Subcutaneous preadipocyte (primary cell): ENCODE measurements at places on chromosomes 2 and 18. TPM values are rescaled to one million over a fixed set of nuclear protein-coding genes. Genes with fewer than 3 reads are reported as not detected.

GKN2 gene
- not detected in 2 replicates for total RNA-seq

NOL4 gene
- total RNA-seq, result not detected in 2 replicates

LONRF2 gene
- total RNA-seq, result under 0.01 TPM in 2 replicates

IL1RL1 gene
- total RNA-seq, result under 0.01 and 0.39 TPM in 2 replicates

RFX8 gene
- 38.2 and 46.7 TPM in 2 replicates for total RNA-seq

ANO7 gene
- 0.73 and 0.78 TPM in 2 replicates for total RNA-seq

GKN1 gene
- not detected in 2 replicates for total RNA-seq

CRYGD gene
- not detected in 2 replicates for total RNA-seq

POU3F3 gene
- total RNA-seq, result 0.37 and 18.2 TPM in 2 replicates

FNDC4 gene
- total RNA-seq, result 8.4 and 11.0 TPM in 2 replicates

ADAM23 gene
- total RNA-seq, result 3.1 and 3.7 TPM in 2 replicates

SLC40A1 gene
- 0.39 and 0.73 TPM in 2 replicates for total RNA-seq

TRIP12 gene
- total RNA-seq, result 205 and 247 TPM in 2 replicates

BOLL gene
- not detected in 2 replicates for total RNA-seq

RIT2 gene
- total RNA-seq, result not detected in 2 replicates

VWA3B gene
- total RNA-seq, result not detected in 2 replicates
